ENCODE measurements at places on chromosomes 5 and 9.

DNA sequence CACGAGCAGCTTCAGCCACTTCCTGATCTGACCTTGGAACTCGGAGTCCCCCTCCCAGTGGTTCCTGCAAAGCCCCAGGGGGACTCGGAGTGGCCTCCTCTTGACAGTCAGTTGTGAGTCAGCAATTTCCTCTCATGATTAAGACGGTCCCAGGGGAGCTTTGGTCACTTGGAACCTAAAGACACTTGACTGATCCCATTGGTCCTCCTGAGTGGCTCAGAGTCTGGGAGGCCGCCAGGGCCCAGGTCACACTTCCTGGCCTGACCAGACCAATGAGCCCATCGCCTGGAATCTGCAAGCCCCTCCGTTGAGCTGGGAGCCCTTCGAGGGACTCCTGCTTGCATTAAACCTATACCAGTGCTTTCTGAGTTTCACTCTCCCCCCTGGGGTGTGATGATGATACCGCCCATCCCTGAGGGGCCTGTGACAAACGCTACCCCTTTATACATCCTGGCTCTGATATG lies 29.1 kb downstream of the TSPAN17 start:
- no peak for DNase-seq

DNA sequence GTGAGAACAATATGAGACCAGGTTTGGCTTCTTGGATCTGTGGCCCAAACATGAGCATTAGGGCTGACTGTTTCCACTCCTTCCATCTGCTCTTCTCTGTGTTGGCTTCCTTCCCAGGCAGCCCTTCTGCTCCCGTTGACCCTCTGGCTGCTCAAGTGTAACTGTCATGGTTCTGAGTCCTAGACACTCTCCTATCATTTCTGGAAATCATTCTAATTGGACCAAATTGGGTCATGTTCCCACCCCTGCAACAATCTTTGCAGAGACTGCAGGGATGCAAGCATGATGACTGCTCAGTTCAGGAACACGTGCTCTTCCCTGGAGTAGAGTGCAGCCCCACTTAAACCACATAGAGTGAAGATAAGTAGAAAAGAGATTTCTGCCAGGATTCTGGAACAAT lies 741.4 kb downstream of the TAF11L14 start:
- DNase-seq: no peak

DNA sequence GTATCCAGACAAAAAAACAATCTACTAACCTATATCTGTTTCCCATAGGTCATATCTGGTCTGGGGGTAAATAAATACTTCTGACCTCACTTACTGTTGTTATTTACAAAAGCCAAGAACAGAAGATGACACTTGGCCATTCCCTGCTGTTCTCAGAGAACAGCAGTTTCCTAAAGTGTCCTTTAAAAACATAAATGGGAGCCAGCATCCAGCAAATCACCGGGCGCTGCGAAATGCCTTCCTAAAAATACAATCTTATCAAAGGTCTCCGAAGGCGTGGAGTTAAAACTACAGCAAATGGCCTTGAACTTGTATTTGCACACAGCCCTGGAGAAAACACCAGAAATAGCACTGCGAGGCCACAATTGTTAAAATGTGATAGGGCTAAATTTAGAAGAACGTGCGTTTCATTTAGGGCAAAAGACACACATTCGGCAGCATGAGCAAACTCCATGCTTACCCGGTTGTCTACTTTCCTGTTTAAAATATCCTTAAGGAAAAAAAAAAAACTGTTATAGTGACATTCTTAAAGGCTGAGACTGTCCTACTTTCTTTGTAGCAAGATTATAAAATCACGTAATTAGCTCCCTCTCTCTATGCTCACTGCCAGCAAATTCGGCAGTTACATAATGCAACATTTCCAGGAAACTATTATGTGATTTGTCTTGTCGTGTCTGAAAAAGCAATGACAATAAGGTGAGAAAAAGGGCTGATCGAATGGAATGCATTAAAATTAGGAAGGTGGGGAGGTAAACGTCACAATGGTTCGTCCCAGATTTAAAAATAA lies 1.5 kb downstream of the NFIL3 start:
- DNase-seq: no peak

DNA sequence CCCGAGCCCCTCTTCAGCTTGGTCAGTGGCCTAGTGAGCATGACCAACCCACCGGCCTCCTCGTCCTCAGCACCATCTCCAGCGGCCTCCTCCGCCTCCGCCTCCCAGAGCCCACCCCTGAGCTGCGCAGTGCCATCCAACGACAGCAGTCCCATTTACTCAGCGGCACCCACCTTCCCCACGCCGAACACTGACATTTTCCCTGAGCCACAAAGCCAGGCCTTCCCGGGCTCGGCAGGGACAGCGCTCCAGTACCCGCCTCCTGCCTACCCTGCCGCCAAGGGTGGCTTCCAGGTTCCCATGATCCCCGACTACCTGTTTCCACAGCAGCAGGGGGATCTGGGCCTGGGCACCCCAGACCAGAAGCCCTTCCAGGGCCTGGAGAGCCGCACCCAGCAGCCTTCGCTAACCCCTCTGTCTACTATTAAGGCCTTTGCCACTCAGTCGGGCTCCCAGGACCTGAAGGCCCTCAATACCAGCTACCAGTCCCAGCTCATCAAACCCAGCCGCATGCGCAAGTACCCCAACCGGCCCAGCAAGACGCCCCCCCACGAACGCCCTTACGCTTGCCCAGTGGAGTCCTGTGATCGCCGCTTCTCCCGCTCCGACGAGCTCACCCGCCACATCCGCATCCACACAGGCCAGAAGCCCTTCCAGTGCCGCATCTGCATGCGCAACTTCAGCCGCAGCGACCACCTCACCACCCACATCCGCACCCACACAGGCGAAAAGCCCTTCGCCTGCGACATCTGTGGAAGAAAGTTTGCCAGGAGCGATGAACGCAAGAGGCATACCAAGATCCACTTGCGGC lies 1.8 kb downstream of the EGR1 start:
- DNase-seq: no peak

- no peak for DNase-seq
Measured at GRCh38 chr9:16238623-16239138, 631.8 kb downstream of the BNC2 start.

DNA sequence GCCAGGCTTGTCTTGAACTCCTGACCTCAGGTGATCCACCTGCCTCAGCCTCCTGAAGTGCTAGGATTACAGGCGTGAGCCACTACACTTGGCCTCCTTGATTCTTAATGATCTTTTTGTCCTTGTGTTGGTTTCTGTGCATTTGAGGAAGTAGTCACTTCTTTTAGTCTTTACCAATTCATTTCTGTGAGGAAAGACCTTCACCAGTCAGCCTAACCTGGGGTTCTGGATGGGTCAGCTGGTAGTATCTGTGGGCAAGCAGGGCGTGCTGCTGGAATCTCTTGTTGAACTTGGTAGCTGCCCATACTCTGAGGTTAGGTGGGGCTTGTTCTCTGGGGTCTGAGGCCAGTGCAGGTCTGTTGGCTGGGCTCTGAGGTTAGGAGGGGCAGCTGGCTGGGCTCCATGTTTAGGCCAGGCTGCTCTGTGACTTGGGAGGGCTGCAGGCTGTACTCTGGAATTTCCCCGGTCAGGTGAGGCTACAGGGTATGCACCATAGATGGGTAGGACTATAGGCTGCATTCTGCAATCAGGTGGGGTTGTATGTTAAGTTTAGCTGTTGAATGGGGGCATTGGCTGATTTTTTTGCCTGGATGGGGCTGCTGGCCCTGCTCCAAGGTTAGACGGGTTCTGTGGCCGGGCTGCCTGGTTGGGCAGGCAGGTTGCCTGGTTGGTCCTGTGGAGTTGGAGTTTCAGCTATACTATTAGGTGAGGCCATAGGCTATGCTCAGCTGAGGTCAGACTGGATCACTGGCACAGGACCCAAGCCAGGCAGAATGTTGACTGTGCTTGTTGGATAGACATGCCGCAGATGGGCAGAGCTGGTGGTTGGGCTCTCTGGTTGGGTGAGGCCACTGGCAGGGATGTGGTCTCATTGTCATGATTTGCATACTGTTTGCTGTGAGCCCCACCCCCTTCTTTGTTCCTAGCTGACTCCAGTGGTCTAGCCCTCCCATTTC lies 19.2 kb downstream of the UBAP1 start:
- DNase-seq: no peak

DNA sequence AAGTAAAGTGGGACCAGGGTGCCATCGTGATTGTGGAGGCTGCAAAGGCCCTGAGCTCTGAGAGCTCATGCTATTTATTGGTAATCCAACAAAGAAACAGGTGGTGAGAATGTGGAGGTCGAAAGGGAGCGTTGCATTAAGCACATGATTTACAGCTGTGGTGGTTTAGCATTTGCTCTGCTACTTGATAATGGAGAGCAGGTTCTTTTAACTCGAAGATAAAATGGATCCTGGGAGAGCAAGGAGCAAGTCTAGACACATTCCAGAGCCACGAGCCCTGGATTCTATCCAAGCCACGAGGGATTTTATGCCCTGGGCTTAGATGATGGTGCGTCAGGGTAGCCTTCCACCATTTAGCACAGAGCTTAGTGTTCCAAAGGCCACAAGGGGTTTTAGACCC lies 1710.1 kb upstream of the CDH9 start:
- DNase-seq: no peak

- DNase-seq: no peak
Measured at GRCh38 chr5:139668064-139668880, 20.1 kb downstream of the CXXC5 start.

All from glomerular endothelial cell (primary cell).